ENCODE measurements at places on chromosomes 5 and 9. TPM values are rescaled to one million over a fixed set of nuclear protein-coding genes. Genes with fewer than 3 reads are reported as not detected.

The CKMT2 gene
- total RNA-seq, result not detected

The BAAT gene
- 0.23 TPM for total RNA-seq

The EIF4E1B gene
- not detected for total RNA-seq

The ANKRD31 gene
- total RNA-seq, result not detected

The NR3C1 gene
- total RNA-seq, result 33.1 TPM

The ARHGEF37 gene
- total RNA-seq, result 1.9 TPM

The ECM2 gene
- 0.15 TPM for total RNA-seq

Data from A549 treated with Mapracorat at 1 μM for 4 hours (cell line).